ENCODE measurements at places on chromosomes 4 and X. TPM values are rescaled to one million over a fixed set of nuclear protein-coding genes. Genes with fewer than 3 reads are reported as not detected.

RAB40A gene
- total RNA-seq = 0.15 TPM

TNIP3 gene
- not detected for total RNA-seq

PITX2 gene
- total RNA-seq = not detected

BMPR1B gene
- total RNA-seq = not detected

SORCS2 gene
- total RNA-seq = not detected

LUZP4 gene
- total RNA-seq = not detected

NLGN4X gene
- total RNA-seq = 183 TPM

SMIM31 gene
- total RNA-seq = not detected

All from Karpas-422 (cell line).